ENCODE measurements at places on chromosomes 4 and X.
A peak's percentile ranks its signal among the peaks of the same experiment; 100 is the strongest.

DNA sequence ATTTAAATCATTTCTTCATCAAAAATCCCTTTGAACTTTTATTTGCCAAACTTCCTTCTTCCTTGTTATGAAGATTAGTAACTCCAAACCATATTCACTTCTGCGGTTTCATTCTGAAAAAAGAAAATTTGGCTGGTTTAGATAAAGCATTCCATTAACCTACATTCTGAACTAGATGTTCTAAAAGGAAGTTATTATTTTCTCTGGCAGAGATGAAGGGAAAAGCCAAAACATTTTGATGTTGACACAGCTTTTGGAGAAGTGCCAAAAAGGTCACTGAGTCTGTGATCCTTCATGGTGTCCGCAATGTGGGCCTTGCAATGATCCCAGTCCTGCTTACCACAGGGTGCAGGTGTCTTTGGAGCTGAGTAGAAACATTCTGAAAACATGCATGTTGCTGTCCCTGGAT lies 36.0 kb downstream of the CXCL8 start:
- no peak for DNase-seq

- DNase-seq: peak; percentile 2
These were observed 11.7 kb upstream of the STATH start for GRCh38 chr4:69984030-69984443.

DNA sequence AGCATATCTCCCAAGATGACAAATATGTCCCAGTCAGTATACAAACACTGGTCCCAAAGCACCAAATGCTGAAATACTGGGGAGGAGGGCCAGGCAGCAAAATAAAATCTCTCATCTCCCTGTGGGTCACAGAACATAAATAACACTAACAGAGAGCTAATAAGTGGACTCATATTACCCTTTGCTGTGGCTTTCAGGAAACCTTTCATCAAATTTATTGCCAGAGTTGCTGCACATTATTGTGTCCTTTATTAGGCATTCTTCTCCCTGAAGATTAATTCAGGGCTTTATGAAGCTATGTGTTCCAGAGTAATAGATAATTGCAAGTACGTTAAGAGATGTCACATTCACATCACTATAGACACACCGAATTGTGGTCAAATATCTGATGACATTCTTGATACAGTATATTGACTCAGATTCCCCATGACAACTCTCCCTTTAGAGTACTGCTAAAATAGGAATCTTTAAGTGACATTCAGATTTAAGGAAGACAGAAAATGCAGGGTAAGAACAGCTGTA lies 124.1 kb upstream of the PRR32 start:
- no peak for DNase-seq

- DNase-seq: no peak
These were observed 21.0 kb downstream of the MAN2B2 start for GRCh38 chr4:6595897-6596537.

DNA sequence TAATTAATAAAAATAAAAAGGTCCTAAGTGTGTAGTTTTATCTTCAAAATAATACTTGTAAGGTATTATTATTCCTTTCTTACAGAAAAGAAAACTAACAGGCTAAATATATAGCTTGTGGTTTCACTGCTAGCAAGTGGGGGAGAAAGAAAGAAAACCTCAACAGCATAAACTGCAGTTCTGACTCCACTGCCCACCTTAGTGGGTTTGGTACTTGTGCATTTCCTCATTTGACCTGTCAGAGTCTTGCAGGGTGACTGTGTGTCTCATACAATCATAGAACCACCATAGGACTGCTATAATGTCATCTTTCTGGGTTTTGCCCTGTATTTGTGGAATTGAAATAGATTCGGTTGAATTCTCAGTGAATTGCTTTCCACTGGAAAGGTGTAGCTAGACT lies 94.7 kb upstream of the PUDP start:
- DNase-seq: no peak
